CD4-positive, alpha-beta T cell treated with Interleukin-6 at 100 ng/mL for 8 hours (primary cell): ENCODE measurements at places on chromosomes 1 and 21.

DNA sequence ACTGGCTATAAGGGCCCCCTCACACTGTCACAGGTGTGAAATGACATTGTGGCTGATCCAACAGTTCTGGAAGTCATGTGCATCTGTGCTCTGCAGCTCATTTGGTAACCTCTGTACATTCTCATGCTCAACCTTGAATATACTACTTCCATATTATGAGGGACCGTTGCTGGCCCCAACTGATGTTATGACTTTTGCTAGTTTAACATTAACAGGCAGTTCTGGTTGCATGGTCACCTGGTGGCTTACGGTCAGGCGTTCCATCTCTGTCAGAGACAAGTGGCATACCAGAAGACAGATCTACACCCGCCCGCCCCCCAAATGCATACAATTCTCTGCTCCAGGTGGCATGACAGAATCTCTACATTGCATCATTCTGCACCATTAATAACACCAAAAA lies 6.0 kb upstream of the DIP2A start:
- DNase-seq = no peak

DNA sequence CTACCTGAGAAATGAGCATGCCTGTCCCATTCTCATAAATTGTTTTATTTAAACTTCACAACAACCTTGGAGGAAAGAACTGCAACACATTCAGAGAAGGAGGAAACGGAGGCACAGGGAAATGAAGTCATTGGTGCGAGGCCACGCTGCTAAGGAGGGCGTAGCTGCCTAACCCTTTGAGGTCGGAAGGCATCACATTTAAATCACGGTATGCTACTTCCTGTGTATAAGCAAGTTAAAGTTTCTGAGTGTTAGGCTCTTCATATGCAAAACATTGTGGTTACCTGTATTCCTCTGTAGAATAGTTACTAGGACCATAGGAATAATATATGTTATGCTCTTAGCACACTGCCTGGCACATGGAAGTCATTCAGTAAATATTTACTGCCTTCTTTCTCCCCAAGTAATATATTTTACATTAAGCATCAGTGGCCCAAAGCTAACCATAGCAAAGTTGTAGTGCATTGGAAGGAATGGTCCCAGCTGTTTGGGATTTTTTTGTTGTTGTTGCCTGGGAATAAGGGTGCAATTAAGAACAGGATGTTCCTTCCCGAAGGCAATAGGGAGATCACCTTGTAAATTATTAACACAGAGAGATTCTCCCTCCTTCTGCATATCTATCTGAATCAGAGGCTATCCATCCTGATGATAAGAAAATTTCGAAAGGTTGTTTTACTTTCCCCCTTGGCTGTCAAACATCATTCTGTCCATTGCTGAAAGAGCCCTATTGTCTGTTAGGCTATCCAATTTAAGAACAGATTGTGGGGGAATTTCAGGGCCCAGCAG lies 192.2 kb upstream of the C8B start:
- no peak for DNase-seq

DNA sequence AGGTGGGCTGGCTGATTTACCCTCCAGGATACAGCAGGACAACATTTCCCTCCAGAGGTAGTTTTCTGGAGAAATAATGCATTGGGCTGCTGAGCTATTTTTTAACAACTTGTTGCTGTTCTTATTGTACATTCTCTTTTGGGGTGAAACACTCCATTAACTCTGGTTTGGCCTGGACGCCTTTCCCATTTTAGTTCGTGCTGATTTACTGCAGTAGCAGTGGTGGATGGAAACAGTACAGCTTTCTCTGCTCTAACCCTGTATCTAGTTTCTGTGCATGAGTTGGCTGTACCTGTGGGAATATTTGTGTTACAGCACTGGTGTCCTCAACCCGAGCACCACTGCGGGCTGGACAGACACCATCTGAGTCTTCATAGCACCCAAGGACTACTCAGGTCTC lies 325.3 kb downstream of the ASTN1 start:
- DNase-seq = no peak

GRCh38 chr1:231694075-231694431 lies 67.5 kb downstream of the DISC1 start:
- no peak for DNase-seq

DNA sequence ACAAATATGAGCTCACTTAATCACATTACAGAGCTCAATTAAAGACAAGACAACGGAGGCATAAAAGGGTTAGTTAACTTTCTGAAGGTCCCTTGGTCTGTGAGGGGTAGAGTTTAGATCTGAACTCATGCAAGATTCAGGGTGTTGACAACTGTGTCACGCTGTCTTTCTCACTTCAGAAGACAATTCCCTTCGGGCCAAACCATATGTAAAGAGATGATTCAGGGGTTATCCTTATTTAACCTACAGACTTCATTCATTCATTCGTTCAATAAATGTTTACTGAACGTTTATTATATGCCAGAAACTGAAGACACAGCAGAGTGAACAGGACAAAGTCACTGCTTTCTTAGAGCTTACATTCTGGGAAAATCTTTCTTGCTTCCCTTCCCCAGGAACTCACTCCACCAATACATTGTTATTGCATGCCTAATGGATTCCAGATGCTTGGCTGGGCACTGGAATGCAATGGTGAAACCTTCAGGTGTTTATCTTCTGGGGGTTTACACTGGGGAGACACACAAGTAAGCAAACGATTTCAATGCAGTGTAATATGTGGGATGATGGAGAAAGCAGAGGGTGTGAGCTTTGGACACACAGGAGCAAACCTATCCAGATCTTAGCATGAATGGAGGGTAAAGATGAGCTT lies 6.4 kb downstream of the XCL1 start:
- no peak for DNase-seq

DNA sequence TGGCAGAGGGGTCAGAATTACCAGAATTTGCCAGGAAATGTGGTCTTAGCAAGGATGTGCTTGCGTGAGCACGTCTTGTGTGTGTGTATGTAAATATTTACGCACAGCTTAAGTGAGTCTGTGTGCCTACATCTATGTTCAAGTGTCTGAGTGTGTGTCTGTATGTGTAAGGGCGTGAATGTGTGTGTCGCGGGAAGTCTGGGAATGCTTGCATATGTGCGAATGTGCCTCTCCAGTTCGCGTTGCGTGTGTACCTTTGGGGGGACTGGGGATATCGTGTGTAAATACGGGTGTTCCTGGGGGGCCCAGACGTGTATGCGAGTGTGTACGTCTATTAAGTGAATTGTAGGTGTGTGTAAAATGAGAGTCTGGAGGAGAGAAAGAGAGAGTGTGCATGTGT lies 68.6 kb upstream of the POU3F1 start:
- no peak for DNase-seq

GRCh38 chr1:46204406-46204742 lies 1.2 kb downstream of the LURAP1 start:
- DNase-seq = no peak

DNA sequence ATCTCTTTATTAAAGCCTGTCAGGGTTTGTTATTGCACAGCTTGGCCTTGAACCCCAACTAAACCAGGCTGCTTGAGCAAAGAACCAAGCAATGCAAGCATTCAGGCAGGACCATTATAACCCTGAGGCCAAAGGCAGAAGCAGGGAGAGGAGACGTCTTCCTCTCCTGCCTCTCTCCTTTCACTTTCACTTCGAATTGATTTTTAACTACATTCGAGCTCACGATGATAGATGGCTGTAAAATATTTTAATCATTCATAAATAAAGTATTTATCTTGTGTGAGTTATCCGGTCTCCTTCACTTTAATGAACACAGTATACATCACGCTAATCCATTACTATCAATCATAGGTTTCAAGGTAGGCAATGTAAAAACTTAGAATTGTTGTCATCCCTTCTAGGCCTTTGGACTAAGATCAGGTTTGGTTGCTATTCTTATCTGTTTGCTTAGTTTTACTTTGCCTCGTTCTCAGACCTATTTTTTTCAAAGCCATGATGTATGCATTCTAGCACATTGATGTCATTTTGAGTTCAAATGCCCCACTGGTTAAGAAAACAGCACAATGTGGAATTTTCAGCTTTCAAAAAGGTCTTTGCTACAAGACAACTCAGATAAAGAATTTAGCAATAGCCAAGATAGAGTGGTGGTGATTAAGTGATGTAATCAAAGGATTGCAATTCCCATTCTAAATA lies 480.2 kb upstream of the RUNX1 start:
- DNase-seq = peak; percentile 44

GRCh38 chr21:38242061-38242460 lies 14.7 kb upstream of the KCNJ15 start:
- no peak for DNase-seq

DNA sequence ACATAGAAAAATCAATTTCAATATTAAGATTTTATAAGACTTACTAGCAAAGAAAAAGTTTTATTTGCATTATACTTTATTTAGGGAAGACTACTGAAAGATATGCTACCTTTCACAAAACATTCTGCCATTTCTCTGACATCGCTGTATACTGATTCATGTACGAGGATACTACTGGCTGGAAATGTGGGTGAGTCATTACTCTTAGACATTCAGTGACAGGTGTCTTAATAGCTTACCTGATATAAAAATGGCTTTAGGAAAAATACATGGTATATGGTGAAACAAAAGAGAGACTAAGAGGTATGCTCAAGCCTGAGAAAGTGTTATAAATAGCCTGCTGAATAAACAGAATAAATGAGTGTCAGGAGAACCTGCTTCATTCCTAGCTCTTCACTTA lies 73.0 kb upstream of the EXO1 start:
- no peak for DNase-seq

DNA sequence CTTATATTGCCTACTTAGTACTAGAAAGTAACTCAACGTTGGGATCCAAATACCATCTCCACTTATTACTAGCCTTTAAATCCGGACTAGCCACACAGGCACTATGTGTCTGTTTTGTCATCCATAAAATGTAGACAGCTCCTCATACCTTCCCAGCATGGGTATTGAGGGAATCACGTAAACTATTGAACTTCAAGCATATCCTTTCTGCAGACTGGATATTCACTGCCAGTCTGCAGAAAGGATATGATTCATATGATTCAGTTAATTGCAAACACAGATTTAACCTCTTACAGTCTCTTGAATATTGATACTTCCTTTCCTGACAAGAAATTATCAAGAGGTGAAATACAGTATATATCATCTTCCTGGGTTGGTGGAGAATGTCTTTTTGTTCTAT lies 186.0 kb downstream of the LEPR start:
- DNase-seq = no peak

GRCh38 chr1:29674627-29675326 lies 438.5 kb downstream of the PTPRU start:
- DNase-seq = no peak
